ENCODE measurements at places on chromosomes 4 and X.

DNA sequence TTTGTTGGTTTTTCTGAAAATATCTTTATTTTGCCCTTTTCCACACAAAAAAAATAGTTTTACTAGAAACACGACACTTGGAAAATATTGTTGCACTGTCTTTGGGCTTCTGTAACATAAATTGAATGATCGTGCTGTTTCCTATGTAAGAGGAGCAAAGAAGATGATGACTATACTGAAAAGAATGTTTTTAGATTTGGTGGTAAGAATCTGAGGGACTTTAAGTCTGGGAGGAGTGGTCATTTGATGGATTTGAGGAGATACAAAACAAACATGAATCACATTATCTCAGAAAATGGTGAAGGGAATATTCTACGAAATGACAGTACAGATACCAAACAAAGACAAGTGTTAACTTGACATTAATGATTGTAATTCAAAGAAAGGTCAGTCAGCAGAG is 328.8 kb downstream of the ADAM29 start:
- no peak for DNase-seq

DNA sequence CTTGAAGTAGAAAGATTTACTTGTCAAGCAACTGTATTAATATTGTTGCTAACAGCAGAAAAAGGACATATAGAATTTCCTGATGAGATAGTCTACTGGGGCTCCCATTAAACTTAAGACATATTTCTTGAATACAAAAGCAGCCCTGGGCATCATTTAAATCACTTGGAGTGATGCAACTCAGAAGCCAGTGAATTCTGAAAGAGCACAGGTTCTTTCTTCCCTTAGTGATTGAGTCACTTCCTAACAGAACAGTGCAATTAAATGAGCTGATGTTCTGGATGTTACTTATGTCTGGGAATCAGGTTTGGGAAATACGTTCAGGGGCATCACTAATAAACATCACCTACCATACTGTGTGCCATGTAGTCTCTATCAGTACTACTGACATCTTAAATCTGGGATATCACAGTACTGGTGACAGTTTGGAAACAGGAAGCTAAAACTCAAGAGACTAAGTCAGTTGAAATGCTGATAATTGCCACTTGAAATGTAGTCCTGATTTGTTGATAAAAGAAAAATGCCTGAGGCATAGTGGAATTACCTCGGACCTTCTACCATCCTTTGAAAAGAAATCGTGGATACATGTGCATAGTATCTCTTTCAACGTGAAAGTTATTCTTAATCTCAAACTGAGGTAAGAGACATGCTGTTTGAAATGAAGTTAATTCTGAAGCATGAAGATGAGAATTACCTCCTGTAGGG is 249.2 kb upstream of the GPRIN3 start:
- no peak for DNase-seq

DNA sequence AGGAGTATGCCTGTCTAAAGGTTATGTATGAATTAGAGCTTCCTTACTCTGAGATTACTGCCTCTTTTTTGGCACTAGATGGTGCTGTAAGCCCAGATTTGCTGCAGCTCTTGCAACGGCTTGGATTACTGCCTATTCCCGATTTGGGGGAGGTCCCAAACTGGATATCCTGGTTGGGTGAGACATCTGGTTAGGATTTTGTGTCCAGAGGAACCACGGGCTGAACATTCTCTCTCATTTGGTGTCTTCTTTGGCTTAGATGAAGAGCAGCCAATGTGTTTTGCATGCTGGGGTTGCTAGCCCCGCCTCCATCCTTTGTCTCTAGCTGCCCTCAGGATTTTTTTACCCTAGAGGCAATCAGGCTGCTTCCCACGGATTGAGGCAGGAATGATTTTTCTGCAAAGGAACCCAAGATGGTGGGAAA is 31.9 kb downstream of the F8A1 start:
- DNase-seq, result peak; percentile 36

DNA sequence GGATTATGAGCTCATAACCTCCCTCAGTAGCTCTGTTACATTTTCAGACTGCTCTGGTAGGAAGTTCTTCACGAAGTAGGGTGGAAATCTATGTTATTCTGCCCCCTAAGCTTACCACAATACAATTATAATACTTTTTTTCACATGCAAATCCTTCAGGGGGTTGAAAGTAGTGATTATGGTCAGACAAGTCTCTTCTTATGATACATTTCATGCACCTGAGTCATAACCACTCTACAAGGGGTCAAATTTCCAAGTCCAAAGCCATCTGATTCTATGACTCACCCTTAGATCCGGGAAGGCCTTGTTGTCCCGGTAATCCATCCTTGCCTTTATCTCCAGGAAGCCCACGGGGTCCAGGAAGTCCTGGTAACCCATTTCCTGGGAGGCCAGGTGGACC is 95.2 kb downstream of the ATG4A start:
- peak; percentile 19 for DNase-seq

DNA sequence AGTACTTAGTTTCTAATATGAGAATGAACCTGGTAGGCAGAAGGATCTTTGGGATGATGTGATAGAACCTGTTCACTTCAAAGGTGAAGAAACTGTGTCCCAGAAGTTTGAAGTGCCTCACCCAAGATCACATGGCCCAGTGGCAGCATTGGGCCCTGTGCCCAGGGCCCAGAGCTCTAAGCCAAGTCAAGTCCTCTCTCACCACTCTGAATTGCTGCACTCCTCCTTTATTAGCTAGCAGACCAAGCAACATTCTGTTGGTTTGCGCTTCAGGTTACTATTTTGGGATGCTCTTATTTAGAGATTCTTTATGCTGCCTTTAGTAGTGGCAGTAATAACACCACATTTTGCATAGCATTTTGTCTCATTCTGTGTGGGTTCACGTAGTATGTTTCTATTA is 82.7 kb downstream of the PARM1 start:
- DNase-seq, result no peak

DNA sequence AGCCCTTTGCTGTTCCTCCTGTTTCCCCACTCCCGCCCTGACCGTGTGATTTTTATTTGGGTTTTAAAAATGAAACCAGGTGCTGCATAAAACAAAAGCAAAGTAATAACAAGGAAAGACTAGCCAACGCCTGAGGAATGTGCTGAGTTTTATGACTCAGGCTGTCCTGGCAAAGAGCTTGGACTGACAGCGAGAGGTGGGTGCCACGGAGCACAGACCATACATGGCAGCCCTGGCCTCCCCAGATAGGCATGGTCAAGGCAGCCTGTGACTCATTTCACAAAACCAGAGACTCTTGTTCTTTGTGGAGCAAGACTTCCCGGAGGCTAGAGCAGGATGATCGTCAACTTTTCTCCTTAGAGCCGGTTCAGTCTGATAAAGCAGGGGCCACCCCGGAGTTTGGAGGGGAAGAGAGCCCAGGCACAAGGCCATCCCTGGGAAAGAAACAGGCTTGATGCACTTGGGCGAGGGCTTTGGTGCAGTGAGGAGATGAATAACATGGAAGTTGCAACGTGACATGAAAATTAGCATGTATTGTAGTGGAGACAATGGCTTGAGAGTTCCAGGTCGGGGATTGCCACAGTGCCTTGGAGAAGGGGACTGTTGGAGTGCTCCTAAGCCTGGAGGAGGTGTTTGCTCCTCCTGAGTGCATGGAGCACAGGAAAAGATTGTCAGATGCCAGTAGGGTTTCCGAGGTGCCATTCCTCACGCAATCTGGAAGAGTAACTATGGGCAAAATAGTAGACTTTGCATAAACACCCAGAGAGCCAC is 54.8 kb downstream of the C4orf51 start:
- peak; percentile 95 for DNase-seq

- DNase-seq, result no peak
Measured at GRCh38 chr4:1739358-1739757, 18.0 kb downstream of the TACC3 start.

- DNase-seq, result no peak
Measured at GRCh38 chrX:104987063-104987462, 233.4 kb downstream of the TEX13A start.

GRCh38 chr4:5125321-5125720 is 74.0 kb downstream of the STK32B start:
- DNase-seq, result no peak
